Upper lobe of right lung (tissue), 1 donor: ENCODE measurements at places on chromosomes 7 and 10.
A peak's percentile ranks its signal among the peaks of the same experiment; 100 is the strongest.

GRCh38 chr7:32070051-32070405, 179 bp downstream of the PDE1C start:
- no peak for DNase-seq

- DNase-seq: no peak
Observed at GRCh38 chr10:38212460-38212859, 118.3 kb downstream of the ZNF37A start.

DNA sequence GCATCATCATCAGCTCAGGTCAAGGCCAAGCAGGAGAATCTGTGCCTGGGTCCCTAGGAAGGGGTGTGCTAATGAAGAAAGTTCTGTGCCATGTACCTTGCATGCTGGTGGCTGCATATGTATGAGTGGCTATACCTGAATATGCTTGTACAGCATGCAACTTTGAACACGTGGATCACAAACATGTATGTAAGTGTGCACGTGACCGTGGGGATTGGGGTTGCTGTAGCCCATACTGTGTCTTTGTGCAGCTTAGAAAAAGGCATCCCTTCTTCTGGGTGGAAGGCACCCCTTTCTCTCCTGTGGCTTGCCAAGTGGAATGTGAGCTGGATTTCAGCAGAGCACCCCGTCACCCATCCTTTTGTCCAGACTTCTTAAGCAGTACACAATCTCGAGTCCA, 13.8 kb downstream of the EMX2 start:
- DNase-seq: no peak

GRCh38 chr10:11473128-11473760, 138.2 kb downstream of the USP6NL start:
- DNase-seq: no peak

GRCh38 chr7:134795231-134795630, 15.8 kb downstream of the CALD1 start:
- no peak for DNase-seq

- DNase-seq: no peak
Observed at GRCh38 chr7:103989785-103990767, 618 bp upstream of the RELN start.

- no peak for DNase-seq
Observed at GRCh38 chr10:130895161-130895560, 416.4 kb downstream of the TCERG1L start.

GRCh38 chr7:46791188-46791587, 790.7 kb downstream of the TNS3 start:
- no peak for DNase-seq

- DNase-seq: no peak
Observed at GRCh38 chr10:114577133-114577532, 80.9 kb downstream of the ABLIM1 start.

DNA sequence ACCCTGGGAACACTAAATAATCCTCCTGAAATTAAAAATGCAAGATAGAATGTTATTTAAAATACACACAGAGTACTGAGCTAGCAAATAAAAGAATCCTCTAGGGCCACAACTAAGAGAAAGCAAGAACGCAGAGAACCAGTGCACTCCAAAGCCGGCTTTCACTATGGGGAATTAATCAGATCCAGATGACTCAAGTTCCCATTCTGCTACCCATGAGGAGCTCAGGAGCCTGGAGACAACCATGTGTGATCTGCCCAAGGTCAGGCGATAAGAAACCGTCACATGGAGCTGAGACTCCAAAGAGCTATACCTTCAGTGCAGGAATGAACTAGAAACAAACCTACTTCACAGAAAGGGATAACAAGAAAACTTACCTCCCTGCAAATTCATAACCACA, 19.5 kb upstream of the CYREN start:
- DNase-seq: no peak

GRCh38 chr7:155531681-155532080, 14.7 kb downstream of the CNPY1 start:
- DNase-seq: peak; percentile 65

GRCh38 chr7:11726794-11727155, 105.2 kb downstream of the THSD7A start:
- no peak for DNase-seq

GRCh38 chr7:143199040-143199439, 15.8 kb downstream of the TAS2R39 start:
- DNase-seq: no peak

DNA sequence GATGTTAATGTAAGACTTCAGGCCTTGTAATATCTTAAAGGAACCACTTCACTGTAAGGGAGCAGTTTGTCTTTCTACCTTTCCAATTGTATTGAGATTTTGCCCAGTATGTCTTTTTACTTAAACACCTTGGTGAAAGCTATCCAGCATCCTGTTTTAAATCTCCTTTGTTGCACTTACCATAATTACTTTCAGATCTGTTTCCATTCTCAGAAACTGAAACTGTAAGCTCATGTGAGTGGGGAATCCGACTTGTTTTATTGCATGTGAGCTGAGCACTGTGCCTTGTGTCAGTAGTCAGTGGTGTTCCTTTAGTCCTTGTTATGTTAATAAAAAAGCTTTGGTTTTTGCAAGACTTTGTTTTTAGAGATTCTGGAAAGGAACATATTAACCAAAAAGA, 42.2 kb downstream of the BMPR1A start:
- DNase-seq: no peak

GRCh38 chr10:123445261-123445775, 220.8 kb upstream of the GPR26 start:
- no peak for DNase-seq

DNA sequence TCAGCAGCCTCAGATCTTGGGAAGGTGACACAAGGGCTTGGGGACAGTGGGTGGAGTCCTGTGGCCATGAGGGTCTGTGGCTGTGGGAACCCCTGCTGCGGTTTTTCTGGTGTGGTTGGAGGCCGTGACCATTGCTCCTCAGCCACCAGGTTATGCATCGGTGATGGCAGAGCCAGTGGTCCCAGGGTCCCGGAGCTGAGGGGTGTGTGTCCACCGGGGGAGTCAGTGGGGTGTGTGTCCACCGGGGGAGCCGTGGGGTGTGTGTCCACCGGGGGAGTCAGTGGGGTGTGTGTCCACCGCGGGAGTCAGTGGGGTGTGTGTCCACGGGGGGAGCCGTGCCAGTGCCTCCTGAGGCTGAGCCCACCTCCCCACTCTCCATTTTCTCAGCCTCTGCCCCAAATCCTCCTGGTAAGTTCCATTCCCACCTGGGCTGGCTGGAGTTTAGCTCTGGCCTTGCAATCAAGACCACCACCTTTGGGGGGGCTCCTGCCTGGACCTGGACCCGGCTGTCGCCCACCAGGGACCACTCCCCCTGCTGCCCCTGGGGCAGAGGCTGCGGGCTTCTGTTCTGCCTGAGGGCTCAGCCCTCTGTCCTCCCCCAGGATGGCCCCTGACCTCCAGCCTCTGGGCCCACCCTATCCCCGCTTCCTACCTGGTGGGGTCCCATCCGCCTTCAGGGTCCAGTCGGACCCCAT, 143.5 kb downstream of the ELFN1 start:
- peak; percentile 55 for DNase-seq

DNA sequence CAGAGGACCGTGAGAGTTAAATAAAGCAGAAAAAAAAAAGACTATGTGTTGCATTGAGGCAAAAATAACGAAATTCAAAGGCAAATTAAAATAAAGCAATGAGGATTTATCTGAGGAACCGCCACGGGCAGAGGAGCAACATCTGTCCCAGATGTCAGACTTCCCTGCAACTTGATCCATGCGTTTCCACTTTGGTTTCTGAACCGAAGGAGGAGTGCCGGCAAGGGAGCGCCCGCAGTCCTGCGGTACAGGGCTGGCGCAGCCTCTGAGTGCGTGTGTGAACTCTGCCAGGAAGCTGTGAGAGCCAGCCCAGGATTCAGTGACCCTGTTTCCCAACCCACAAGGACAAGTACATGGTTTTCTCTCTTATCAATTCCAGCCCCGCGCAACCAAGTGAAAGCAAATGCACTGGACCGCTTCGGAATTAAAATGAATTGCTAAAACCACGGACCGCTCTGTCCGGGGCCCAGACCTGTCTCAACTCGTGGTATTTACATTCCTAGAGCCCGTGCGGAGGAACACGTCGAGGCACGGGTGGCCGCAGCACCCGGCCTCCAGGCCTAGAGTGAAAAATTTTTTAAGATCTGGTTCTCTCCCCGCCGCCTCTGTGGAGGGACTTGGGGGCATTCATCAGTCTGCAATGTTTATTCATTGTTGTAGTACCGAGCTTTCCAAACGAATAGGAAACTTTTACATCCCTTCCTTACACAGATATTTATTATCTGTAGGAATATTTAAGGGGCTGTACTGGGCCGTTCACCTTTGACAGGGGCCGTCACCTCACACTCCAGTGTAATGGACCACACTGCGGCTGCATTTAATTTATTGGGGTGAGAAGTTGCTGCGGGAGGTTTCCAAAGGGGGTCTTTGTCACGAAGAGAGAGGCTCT, 291.5 kb upstream of the NFE2L3 start:
- DNase-seq: no peak

DNA sequence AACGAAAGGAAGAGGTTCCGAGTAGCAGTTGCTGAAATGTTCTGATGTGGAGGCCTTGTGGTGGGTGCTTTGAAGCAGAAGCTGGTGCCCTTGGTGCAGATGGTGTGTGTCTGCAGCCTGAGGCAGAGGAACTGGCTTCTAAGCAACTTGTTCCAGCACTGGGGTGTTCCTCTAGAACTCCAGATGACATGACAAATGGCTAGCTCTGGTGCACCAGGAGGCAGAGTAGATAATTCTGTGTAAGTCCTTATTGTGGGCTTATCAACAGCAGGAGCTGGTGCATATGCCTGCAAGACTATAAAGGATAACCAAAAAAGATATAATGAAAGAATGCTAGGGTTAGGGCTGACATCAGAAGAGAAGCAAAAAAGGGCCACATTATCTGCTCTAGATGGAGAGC, 76.5 kb downstream of the ARL5B start:
- no peak for DNase-seq

- no peak for DNase-seq
Observed at GRCh38 chr10:43739161-43739560, 90.5 kb upstream of the ZNF32 start.
